CD4-positive, alpha-beta memory T cell (primary cell): ENCODE measurements at places on chromosomes 1 and 21. TPM values are rescaled to one million over a fixed set of nuclear protein-coding genes. Genes with fewer than 3 reads are reported as not detected.

Gene MARK1
- not detected for total RNA-seq

Gene WNT9A
- 0.08 TPM for total RNA-seq

Gene CFHR3
- not detected for total RNA-seq

Gene BECN2
- total RNA-seq = not detected

Gene SHE
- total RNA-seq = not detected

Gene PROX1
- total RNA-seq = not detected

DNA sequence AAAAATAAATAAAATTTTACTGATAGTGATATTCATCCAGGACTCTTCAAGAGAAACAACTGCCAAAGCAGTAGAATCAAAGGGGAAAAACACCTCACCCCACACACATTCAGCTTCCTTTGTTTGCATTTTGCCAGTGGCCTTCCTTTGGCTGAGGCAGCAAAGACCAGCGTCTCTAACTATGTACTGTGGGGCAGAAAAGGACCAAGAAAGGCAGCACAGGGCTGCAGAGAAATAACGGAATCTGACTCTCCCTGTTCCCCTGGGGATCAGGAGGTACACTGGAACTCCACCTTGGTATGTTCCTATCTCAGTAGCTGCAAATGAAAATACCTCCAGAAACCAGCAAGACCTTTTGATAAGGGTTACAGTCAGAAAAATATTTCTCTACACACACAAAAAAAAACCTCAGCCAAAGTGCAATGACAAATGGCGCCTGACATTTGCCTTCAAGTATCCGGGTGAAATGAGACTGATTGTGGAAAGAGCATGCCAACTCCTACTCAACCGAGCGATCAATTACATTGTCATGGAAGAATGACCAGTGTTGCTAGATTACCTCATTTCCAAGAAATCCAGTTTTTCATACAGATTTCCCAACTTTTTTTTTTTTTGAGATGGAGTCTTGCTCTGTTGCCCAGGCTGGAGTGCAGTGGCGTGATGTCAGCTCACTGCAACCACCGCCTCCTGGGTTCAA lies 50.9 kb downstream of the TARBP1 start:
- DNase-seq = no peak

DNA sequence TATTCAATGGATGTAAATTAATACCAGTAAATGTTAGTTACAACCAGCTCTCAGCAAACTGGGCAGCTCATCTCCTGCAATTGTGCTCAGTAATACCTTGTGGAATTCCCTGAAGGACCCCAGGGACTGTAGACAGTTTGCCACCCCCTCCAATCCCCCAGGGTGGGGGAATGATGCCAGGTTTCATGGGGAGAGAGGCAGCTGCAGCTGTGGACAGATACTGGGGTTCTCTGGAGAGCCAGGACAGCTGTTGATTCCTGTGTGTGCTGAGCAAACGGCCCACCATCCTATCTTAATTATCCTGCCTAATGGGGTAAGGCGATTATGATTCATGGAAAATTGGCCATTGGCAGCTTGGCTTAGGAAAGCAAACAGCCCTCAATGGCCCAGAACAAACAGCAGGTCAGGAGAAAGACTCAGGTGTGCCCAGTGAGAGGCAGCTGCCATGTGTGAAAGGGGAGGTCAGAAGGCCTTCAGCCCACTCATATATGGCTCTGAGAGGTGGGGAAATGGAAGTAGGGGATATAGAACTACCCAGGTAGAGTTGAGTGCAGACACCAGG lies 148.9 kb upstream of the CTTNBP2NL start:
- DNase-seq = no peak

DNA sequence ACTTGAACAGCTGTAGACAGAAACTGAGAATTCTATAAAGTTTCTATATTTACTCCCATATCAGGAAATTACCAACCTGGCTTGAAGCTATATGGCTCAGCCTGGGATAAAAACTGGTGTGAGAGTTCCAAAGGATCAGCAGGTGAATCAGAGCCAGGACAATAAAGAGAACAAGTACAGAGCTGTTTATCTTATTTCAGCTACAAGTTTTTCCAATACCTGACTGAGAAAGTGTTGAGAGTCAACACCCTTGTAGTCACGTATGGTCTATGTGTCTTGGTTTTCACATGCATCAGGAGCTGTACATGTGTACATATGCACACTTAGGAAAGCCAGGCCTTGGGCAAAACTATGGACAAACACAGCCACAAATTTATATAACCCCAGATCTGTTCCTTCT lies 40.7 kb upstream of the CXADR start:
- DNase-seq = no peak

GRCh38 chr1:225338545-225338944 lies 89.3 kb downstream of the LBR start:
- no peak for DNase-seq

- no peak for DNase-seq
Observed at GRCh38 chr1:227156520-227156919, 161.8 kb downstream of the CDC42BPA start.
